ENCODE measurements at places on chromosomes 13 and 19.

GRCh38 chr13:107373551-107373950 lies 805.6 kb upstream of the ARGLU1 start:
- peak; percentile 15 for DNase-seq

DNA sequence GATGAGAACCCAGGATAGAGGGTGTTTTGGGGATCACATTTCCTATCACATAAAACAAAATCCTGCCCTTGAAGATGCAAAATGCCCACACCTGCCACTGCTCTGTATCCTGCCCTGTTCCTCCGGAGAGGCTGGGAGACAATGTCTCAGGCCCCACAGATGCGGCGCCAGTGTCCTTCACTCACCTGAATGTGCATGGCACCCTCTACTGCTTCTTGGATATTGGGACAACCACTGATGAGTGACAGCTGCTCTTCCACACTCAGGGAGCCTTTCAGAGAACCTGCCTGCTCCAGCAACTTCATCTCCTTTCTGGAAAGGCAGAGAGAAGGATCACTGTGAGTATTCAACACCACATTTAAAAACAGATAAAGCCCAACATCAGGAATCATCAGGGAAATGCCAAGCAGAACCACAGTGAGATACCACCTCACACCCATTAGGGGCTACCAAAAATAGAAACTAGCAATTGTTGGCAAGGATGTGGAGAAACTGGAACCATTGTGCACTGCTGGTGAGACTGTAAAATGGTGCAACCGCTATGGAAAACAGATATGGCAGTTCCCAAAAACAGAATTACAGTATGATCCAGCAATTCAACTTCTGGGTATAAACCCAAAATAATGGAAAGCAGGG lies 36.4 kb downstream of the CRYL1 start:
- peak; percentile 17 for DNase-seq

- DNase-seq, result no peak
Observed at GRCh38 chr13:94053986-94054593, 425.4 kb downstream of the DCT start.

DNA sequence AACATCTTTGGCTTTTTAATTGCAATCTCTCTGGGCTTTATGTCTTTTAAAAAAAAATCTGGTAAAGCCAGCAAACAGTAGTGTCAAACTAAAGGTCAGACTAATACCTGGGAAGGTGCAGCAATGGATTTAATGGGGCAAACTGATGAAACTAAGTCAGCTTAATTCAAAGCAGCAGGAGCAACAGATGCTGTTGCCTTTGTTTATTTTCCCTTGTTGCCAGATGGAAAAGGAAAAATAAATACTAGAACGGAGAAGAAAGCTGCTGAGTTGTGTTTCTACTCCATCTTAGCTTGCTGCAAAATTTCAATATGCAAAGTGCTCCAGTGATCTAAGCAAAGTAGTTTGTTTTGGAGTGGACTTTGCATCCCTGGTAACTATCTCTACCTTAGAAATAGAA lies 1097.8 kb downstream of the PCDH17 start:
- no peak for DNase-seq

Measured in fibroblast of skin of left biceps (primary cell).